Liver (tissue), 10 donors: ENCODE measurements at places on chromosomes 7 and 10. TPM values are rescaled to one million over a fixed set of nuclear protein-coding genes. Genes with fewer than 3 reads are reported as not detected.

- no peak for DNase-seq
These were observed 201.3 kb downstream of the ARL4A start for GRCh38 chr7:12888717-12889116.

DNA sequence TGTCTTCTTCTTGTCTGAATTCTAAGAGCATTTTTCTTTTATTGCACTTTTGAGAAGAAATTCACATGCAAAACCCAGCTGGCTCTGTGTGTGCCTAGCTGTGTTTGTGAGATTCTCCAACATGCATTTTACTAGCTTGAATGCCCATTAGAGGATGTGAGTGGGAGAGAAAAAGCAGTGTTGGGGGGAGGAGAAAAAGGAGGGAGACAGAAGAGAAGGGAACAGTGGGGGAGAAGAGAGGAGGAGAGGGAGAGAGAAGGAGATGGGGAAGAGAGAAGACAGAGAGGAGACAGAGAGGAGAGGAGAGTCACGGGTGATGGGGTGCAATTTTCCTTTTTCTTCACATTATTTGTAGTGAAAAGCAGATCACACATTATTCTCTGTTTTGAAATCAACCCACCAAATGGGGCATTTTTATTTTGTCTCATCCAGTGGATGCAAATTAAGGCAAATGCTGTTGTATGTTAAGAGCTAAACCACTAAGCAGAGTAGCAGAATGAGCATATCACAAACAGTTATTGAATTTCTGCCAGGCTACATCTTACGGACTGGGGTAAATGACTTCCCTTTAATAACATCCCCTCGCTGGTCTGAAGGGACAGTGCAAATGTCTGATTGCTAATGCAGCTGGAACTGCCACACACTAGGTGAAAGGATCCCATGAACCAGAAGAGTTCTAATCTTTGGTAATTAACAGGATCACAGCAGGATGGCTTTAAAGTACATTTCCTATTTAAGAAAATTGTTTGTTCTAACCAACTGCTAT, 849 bp downstream of the LRRN3 start:
- DNase-seq: no peak

DNA sequence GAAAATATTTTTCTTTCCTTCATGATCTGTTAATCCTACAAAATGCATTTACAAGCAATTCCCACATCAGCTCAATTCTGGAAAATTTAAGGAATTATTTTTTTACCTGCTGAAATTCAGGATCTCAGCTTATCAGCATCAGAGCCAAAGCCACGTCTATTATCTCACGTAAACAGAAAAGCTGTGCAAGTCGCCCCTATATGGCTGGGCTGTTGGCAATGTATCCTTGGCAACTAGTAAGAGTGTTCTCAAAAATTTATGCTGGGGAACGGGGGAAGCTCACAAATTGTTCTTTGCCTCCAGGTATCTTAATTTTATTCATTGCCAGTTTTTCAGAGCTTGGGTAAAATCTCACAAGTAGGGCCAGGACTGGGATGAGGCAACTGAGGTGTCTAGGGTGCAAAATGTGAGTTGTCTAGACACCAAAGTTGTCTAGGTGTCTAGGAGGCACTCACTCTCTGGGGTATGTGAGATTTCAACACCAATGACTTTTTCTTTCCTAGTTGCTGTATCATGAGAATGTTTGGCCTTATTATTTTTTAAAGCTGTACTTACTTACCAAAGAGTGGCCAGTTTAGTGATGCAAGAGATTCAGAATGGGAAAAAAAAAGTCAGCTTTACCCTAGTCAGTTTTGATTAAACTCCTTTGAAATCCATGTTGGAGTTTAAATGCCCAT, 5.1 kb downstream of the GSTO2 start:
- no peak for DNase-seq

- no peak for DNase-seq
These were observed 83.2 kb downstream of the HECTD2 start for GRCh38 chr10:91493313-91493712.

DNA sequence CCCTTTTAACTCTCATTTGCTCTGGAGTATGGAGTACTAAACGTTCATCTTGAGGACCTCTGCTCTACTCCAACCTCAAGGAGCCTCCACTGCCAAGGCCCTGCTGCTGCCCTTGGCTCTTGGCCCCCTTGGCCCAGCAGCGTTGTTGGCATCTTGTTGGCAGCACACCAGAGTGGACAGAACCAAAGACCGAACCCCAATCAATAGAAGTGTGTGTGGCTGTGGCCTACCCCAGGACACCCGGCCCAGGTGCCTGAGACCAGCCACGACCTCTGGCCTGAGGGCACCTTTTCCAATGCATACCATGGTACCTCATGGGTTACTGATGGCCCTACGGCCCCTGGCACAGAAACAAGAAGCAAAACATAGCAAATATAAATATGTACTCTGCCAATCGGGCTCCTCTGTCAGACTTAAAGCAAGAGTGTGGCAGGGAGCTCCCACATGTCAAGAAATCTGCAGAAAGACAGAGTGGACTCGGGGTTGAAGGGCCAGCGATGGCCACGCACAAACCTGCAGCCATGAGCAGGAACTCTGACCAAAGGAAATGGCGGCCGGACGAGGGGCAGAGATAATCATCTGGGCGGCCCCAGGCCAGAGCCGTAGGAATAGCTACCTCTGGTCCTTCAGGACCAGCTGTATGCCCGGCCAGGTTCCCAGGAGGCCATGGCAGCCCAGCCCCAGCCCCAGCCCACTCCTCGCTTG, 2.9 kb downstream of the NPC1L1 start:
- DNase-seq: no peak

DNA sequence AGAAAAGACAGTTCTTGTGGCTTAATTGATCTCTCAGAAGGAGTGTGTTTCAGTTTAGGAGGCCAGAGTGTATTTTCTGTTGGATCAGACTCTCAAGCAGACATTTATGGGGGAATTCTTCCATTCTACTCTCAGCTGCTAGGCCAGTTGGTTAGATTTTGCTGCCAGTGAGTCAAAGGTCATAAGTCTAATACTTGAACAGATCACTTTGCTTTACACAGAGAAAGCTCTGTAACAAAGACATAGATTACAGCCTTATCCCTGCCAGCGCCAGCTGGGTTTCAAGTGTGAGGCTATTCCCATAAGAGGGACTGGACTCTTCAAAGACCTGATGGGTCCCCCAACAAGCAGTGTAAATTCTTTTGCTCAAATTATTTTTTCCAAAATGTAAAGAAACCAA, 145.6 kb upstream of the SEMA3C start:
- DNase-seq: no peak

GRCh38 chr7:4764402-4765007, 10.9 kb upstream of the AP5Z1 start:
- DNase-seq: no peak

DNA sequence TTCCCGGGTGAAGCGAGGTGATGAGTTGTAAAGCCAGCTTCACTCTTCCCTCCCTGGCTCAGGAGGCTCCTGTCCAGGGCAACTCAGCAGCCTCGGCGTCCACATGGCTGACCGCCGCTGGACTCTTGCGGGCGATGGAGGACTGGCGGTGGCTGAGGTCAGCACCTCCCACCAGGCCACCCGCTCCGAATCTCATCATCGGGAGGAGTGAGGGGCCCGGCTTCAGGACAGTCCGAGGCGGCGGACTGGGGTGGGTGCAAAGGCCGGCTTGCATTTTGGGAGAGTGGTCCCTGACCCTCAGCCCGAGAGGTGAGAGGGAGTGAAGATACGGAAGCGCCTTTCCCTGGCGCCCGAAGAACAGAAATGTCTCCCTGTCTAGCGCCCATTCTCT, 759 bp downstream of the DNAJB12 start:
- DNase-seq: peak; percentile 54

DNA sequence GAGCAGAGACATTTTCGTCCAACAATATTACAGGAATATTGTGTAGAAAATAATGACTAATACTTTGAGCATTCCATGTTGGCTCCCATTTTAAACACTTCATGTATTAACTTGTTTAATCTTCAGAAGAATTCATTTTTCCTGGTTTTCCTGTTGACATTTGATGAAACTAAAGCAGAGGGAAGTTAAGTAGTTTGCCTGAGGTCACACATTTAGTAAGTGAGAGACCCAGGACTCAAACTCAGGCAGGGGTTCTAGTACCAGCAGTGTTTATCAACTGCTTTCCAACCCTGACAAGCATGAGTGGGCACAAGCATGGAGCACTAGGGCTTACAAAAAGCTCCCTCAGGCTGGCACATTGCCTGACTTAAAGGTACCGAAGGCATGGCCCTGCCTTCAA, 719.1 kb downstream of the AUTS2 start:
- no peak for DNase-seq

DNA sequence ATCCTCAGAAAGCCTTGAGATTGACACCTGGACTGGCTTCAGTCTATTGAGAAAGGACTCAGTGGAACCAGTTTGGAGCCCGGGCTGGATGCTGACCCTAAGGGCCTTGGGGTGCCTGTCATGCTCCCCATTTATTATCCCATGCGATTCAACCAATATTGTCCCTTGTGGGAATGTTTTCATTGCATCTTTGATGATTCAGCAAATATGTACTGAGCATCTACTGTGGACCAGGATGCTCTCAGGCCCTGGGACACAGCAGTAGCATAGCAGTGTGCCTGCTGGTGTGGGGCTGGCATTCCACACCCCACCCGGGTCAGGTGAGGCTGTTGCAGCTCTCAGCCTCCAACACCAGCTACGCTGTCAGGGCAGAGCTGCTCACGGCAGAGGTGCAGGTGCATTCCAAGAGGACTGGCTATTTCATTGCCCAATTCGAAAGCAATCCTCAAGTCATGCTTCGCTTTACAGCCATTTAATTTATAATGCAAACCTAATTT, 586.0 kb downstream of the TCERG1L start:
- no peak for DNase-seq

DNA sequence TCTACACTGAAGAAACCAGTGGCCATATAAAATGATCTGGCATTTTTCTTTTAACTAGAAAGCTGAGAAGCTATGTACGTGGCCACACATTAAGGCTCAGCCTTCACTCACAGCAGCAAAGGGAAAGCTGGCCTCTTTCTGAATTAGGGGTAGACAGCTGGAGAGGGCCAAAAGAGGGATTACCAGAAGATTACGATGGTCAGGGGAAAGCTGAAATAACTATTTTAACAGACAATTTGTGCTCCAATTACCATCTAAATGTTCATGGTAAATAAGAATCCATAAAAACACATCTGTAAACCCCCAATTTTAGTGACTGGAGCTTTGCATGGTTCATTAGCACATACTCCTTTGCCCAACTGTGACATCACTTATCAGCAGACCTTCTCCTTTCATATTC, 314.3 kb downstream of the HPSE2 start:
- no peak for DNase-seq

DNA sequence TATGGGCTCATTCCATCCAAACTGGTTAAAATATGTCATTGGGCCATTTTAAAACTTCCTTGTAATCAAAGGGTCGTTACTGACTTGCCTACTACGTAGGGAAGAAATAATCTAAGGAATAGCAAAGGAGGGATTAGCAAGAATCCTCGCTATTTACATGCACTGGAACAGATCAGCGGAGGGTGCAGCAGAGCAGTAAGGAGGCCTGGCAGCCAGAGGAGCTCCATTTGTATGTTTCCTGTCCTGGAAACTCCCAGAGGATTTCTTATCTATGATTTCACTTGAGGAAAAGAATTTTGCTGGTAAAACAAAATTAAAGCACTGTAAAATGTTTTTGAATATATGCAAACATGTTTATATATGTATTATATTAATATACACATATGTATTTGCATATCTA, 107.3 kb downstream of the TPK1 start:
- DNase-seq: no peak

- DNase-seq: no peak
These were observed 18.1 kb downstream of the RP9 start for GRCh38 chr7:33091111-33091531.

Gene SPDYE9
- not detected for total RNA-seq

Gene POLR2J2
- 3.9 TPM for total RNA-seq

Gene CH25H
- total RNA-seq: 0.08 TPM
